ENCODE measurements at places on chromosomes 4 and X.
A peak's percentile ranks its signal among the peaks of the same experiment; 100 is the strongest.

DNA sequence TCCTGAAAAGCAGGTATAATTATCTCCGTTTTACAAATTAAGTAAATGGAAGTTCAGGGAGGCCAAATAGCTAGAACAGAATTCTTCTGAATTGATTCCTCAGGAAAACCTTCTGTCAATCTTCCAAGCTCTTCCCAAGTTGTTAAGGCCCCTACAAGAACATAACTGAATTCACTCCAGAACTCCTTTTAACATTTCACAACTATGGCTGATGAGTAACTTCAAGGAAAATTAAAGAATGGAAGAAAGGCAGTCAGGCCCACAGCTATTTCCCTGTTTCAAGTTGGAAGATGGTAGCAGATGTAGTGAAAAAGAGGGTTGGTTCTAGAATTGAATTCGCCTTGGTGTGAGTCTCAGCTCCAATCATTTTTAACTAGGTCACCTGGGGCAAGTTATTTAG is 15.9 kb downstream of the SETD7 start:
- no peak for DNase-seq

DNA sequence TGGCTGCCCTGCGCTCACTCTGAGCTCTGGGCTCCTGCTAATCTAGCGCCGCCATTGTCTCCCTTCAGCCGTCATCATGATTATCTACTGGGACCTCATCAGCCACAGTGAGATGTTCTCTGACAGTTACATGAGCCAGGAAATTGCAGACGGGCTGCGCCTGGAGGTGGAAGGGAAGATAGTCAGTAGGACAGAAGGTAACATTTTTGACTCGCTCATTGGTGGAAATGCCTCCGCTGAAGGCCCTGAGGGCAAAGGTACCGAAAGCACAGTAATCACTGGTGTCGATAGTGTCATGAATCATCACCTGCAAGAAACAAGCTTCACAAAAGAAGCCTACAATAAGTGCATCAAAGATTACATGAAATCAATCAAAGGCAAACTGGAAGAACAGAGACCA is 21.8 kb upstream of the PIN4 start:
- DNase-seq, result no peak

GRCh38 chr4:82519072-82519471 is 42.7 kb downstream of the TMEM150C start:
- no peak for DNase-seq

DNA sequence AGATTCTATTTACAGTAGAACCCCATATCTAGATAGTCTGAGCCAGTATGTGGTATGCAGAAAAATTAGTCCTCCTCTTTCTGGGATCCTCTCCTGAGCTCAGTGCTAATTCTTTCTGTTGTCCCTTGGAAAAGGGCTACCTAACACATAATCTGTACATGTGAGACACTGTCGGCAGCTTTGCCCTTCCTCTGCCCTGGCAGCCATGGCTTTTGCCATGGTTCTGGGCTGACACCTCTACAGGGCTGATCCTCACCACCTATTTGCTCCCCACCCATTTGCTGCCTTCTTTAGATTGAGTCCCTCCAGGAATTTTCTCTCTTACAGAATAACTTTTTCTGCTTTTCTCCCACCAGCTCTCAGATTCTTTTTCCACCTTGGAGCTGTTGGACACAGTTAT is 64.7 kb upstream of the MAP9 start:
- DNase-seq, result no peak

GRCh38 chrX:105829011-105829410 is 6.7 kb downstream of the NRK start:
- no peak for DNase-seq

DNA sequence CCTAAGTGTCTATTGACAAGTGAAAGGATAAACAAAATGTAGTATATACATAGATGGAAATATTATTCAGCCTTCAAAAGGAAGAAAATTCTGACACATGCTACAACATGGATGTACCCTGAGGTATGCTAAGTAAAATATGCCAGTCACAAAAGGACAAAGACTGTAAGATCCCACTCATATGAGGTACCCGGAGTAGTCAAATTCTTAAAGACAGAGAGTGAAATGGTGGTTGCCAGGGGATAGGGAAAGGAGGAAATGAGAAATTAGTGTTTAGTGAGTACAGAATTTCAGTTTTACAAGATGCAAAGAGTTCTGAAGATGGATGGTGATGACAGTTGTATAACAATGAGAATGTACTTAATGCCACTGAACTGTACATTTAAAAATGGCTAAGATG is 102.3 kb upstream of the NAP1L5 start:
- no peak for DNase-seq

DNA sequence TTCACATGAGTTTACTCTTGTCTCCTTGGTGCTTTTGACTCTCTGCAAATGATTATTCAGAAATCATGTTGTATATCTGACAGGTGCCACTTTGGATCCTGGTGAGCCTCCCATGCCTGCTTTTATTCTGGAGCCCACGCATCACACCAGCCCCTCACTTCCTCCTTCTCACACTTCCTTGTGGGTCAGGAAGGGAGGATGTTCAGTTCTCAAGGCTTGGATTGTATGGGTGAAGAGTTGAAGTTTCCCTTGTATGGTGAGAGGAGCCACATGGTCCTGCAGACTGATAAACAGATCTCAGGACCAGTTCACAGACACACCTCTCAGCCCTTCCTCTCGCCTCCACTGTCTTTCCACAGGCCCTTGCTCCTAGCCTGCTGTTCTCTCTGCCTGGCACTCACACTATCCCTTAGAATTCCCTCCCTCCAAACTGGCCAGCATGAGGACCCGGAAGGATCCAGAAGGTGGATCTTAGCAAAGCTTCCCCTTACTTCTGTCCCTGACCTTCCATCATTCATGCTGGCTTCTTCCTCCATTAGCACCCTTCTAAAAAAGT is 92.1 kb downstream of the STK32B start:
- DNase-seq, result no peak

GRCh38 chr4:72971572-72971971 is 97.9 kb downstream of the COX18 start:
- no peak for DNase-seq

- peak; percentile 44 for DNase-seq
These were observed 88.2 kb upstream of the USP9X start for GRCh38 chrX:40996886-40997530.

- no peak for DNase-seq
These were observed 161.9 kb upstream of the GPRIN3 start for GRCh38 chr4:89469516-89469915.

DNA sequence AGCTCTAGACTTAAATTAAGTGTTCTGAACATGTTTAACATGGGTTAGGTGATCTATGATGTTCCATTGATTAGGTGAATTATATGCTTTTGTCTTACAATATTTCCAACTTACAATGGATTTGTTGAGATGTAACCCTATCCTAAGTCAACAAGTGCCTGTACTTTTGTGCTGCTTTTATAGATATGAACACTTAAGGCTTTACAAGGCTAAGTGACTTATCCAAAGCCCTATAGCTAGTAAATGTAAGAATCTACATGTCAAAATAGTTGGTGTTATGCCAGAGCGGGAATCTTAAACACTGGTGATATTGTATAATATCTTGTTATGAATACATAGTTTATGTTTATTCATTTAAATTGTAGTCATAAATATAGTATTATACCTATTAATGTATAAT is 1629.1 kb upstream of the IGFBP7 start:
- no peak for DNase-seq

- no peak for DNase-seq
These were observed 7.4 kb upstream of the PDE6B start for GRCh38 chr4:617644-618641.

- no peak for DNase-seq
These were observed 690.9 kb downstream of the PCDH19 start for GRCh38 chrX:99719140-99719539.

- no peak for DNase-seq
These were observed 98.3 kb downstream of the FAM47B start for GRCh38 chrX:35040871-35041270.

DNA sequence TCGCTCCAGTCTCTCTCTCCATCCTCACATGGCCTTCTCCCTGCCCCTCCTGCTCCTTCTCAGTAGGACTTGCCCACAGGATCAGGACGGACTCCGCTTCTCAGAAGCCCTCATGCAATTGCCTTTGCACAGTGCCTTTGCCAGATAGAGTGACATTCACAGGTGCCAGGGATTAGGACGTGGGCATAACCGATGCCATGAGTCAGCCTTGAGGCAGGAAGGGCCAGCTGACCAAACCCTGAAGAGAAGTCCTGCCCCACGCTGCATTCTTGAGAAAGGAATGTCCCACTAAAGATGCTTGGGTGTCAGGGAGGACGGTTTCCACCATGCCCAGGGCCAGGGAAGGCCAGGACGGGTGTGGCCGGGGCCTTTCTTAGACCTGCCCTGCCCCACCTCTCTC is 6.6 kb upstream of the GRPEL1 start:
- no peak for DNase-seq

- peak; percentile 10 for DNase-seq
These were observed 87.0 kb downstream of the PHOX2B start for GRCh38 chr4:41661442-41662076.

GRCh38 chr4:113921089-113921794 is 58.2 kb downstream of the ARSJ start:
- no peak for DNase-seq

GRCh38 chr4:133474501-133474900 is 325.4 kb downstream of the PCDH10 start:
- no peak for DNase-seq

- DNase-seq, result no peak
These were observed 68.2 kb upstream of the ACSL1 start for GRCh38 chr4:184893801-184894571.

DNA sequence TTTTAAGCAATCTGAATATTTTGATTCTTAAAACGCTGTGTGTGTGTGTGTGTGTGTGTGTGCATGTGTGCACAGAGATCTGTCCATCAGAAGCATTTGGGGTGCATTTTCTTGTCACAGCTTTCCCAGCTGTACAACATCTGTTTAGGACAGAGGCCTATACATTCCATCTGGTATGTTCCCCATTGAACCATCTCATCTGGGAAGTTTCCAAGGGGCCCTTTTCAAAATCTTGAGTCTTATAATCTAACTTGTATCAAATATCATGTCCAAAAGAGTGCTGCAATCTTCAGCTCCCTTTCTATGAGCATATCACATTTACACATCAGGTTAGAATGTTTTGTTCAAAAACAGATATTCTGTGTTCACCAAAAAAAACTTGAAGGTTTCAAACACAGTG is 16.5 kb upstream of the MID1 start:
- DNase-seq, result no peak

- DNase-seq, result no peak
These were observed 440.3 kb downstream of the ZIC3 start for GRCh38 chrX:138006180-138006579.

GRCh38 chr4:74311696-74312313 is 3.5 kb downstream of the EPGN start:
- DNase-seq, result no peak

- DNase-seq, result no peak
These were observed at the start of gene SORBS2 for GRCh38 chr4:185811509-185812364. Gene SORBS2, minus strand, starts transcription at chr4:185812194. Its CDS starts 121,623 bp downstream, at chr4:185690571.
